T-cell (primary cell): ENCODE measurements at places on chromosomes 6 and 20.

GRCh38 chr6:22668717-22669116 is 99.4 kb downstream of the HDGFL1 start:
- no peak for DNase-seq
- H3K27me3 ChIP-seq, result no peaks in the 10 kb centered on the region
- no peak overlapping the region for H3K4me3 ChIP-seq
- no peaks in the 10 kb centered on the region for H3K36me3 ChIP-seq

DNA sequence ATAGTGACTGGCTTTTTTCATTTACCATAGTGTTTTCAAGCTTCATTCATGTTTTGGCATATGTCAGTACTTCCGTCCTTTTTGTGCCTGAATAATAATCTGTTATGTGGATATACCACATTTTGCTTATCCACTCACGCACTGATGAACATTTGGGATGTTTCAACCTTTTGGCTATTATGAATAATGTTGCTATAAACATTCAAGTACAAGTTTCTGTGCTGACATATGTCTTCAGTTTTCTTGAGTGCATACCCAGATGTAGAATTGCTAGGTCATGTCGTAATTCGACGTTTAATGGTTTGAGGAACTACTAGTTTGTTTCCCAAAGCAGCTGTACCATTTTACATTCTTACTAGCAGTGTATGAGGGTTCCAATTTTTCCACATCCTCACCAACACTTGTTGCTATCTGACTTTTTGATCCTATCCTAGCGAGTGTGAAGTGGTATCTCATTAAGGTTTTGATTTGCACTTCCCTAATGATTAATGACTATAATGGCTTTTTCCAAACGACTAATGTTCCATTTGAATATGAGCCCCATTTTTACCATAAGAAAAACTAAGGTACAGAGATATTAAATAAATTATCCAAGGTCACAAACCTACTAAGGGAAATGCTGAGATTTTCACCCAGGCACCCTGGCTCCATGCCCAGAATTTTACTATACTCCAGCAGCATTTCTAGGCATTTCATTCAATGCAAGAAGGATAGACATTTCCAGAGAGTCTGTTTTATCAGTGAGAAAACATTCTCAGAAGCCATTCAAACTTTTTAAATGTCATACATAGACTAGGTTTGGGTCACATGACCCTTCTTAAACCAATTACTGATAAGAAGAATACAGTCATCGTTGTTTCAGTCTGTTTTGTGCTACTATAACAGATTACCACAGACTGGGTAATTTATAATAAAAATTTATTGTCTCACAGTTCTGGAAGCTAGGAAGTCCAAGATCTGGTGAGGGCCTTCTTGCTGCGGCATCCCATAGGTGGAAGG is 71.1 kb upstream of the RUNX2 start:
- no peak overlapping the region for H3K27ac ChIP-seq
- H3K27me3 ChIP-seq, result no peaks in the 10 kb centered on the region
- no peaks in the 10 kb centered on the region for H3K36me3 ChIP-seq
- DNase-seq, result no peak

- no peaks in the 10 kb centered on the region for H3K27me3 ChIP-seq
- no peak for DNase-seq
- no peaks in the 10 kb centered on the region for H3K36me3 ChIP-seq
- no peak overlapping the region for H3K4me3 ChIP-seq
- H3K4me1 ChIP-seq, result no peaks in the 10 kb centered on the region
Measured at GRCh38 chr20:22418738-22419137, 165.6 kb downstream of the FOXA2 start.

DNA sequence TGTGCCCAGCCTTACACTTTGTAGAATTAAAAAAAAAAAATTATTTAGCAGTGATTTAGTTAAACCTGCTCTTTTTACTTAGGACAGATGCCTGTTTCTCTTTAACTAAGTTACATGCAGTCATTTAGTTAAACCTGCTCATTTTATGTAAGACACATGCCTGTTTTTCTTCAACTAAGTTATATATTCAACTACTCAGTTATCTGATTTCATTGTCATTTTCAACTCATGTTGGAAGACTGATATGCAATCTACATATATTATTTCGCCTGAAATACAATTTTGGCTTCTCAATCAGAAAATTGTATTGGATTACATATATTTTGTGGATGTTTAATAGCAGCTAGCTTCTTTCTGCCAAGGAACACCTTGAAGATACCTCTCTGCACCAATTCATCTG is 171.1 kb downstream of the COL19A1 start:
- no peaks in the 10 kb centered on the region for H3K27me3 ChIP-seq
- no peak overlapping the region for H3K27ac ChIP-seq
- no peaks in the 10 kb centered on the region for H3K36me3 ChIP-seq
- no peak for DNase-seq
- H3K4me1 ChIP-seq, result no peaks in the 10 kb centered on the region

DNA sequence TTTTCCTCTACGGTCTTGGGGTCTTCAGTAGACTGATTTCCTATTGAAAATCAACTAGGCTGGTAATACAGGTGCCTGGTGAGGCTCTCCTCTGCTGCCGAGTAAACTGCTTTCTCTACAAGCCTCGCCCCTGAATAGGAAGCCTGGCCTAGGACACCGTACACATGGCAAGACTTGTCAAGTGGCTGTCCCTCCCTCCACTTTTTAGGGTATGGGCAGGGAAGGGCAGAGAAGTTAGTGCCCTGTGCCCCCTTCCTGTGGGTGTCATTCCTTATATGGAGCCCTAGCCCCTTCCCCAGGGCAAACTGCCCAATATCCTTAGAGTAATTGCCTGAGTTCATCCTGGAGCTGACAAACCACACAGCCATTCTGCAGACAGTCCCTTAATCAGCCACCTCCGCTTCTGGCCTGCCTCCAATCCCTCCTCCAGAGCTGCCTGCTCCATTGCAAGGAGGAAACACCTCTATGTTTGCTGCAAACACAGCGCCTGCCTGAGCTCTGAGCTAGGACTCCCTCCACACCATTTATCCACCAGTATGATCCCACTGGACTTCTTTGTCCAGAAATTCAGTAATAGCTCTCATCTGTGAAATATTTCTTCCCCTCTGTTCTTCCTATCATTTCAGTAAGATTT is 93.1 kb downstream of the CHD6 start:
- DNase-seq, result no peak
- H3K27ac ChIP-seq, result no peak overlapping the region
- H3K36me3 ChIP-seq, result peaks cover 3% of the 10 kb centered on the region
- no peaks in the 10 kb centered on the region for H3K27me3 ChIP-seq

DNA sequence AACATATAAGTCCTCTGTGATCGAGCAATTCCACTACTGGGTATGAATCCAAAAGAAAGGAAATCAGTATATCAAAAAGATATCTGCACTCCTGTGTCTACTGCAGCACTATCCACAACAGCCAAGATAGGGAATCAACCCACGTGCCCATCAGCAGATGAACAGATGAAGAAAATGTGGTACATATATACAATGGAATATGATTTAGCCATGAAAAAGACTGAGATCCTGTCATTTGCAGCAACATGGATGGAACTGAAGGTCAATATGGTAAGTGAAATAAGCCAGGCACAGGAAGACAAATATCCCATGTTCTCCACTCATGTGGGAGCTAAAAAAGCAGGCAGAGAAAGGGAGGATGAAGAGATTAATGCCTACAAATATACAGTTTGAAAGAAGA is 95.7 kb upstream of the POPDC3 start:
- no peak for DNase-seq
- H3K4me1 ChIP-seq, result no peaks in the 10 kb centered on the region
- H3K36me3 ChIP-seq, result peaks cover 11% of the 10 kb centered on the region

DNA sequence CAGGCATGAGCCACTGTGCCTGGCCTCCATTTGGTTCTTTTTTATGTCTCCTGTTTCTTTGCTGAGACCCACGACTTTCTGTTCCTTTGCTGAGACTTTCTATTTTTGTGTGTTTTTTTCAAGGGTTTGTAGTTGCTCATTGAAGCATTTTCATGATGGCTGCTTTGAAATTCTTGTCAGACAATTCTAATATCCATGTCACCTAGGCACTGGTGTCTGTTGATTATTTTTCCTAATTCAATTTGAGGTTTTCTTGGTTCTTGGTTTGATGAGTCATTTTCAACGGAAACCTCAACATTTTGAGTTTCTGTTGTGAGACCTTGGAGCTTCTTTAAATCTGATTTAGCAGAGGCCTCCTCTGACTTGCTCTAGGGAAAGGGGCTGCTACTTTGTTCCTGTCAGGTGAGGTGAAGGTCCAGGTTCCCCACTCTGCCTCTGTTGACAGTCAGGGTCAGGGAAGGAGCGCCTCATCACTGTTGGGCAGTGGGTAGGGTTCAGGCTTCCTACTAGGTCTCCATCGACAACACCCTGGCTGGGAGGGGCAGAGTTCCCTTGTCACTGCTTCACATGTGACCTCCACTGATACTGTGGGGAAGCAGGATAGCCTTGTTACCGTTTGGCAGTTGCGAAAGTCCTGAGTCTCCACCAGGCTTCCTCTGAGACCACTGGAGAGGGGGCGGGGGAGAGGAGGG is 67.2 kb upstream of the RNF24 start:
- no peaks in the 10 kb centered on the region for H3K36me3 ChIP-seq
- H3K27me3 ChIP-seq, result peaks cover 4% of the 10 kb centered on the region
- H3K27ac ChIP-seq, result peak overlapping the region; percentile 86
- peak; percentile 16 for DNase-seq
- H3K4me3 ChIP-seq, result peak overlapping the region; percentile 5

DNA sequence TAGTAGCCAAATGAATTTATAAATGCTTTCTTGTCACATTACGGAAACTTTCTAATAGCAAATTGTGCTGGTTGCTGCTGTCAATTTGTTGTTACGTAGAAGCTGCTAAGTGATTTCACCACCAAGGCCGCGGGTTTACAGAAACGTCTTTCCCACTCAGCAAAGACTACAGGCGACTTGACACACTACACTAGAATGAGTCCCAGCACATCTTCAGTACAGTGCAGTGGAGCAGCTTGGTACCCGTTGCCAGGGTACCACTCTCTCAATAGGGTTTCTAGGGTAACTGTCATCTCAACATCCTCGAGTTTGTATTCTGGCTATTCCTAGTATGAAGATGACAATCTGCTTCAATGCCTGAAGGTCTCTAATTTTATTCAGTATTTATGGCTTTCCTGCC is 22.7 kb upstream of the ZDHHC14 start:
- no peaks in the 10 kb centered on the region for H3K36me3 ChIP-seq
- no peak overlapping the region for H3K27ac ChIP-seq
- no peak for DNase-seq
- no peaks in the 10 kb centered on the region for H3K4me1 ChIP-seq
- H3K4me3 ChIP-seq, result no peak overlapping the region

DNA sequence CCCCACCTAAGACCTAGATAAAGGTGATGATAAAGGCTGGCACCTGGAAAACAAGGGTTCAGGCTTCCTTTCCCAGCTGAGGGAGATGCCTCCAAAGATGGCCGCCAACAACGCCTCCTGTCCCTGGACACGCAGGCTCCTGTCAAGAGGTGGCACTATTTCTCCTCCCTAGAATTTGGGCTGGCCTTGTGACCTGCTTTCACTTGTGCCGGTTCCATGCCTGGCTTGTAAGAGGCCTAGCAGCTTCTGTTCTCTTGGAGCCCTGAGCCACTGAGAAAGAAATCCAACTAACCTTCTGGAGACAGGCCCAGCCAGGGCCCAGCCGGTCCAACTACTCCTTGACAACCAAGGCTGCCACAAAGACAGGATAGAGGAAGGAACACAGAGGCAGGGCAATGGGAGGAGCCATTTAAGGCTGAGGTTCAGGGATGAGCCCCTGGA is 60.2 kb upstream of the RALY start:
- no peaks in the 10 kb centered on the region for H3K4me1 ChIP-seq
- H3K27me3 ChIP-seq, result peaks cover 4% of the 10 kb centered on the region
- no peak overlapping the region for H3K27ac ChIP-seq

DNA sequence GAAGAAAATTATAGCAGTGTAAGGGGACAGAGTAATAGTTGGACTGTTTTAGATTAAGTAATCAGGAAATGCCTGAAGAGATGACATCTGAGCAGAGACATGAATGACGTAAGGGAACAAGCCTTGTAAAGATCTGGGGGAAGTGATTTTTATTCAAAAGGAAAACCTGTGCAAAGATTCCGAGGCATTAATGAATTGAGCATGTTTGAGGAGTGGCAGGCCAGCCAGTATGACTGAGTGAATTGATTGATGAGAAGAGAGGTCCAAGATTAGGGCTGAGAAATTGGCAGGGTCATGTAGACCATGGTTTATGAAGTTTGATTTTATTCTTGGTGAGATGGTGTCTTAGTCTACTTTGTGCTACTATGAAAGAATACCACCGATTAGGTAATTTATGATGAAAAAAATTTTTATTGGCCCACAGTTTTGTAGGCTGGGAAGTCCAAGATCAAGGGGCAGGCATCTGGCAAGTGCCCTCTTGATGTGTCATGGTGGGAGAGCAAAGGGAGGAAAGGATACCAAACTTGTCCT is 95.1 kb downstream of the LIN28B start:
- H3K4me1 ChIP-seq, result no peaks in the 10 kb centered on the region
- no peak for DNase-seq
- H3K36me3 ChIP-seq, result no peaks in the 10 kb centered on the region
- no peak overlapping the region for H3K27ac ChIP-seq

DNA sequence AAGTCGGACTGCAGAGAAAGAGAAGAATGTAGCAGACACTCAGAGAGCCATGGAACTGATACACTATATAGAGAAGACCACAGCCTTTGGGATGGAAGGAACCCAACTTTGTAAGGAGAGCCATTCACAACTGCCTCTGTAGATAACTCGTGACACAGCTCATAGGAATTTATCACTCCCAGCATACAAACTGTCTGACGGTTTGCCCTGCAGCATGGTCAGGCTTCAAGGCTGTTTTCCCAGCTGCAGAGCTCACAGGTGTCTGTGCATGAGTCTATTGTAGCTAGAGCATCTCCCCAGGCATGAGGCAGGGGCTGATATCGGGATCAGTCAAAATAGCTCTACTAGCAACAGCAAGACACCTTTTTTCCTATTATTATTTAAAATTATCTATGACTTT is 130.5 kb upstream of the DTNBP1 start:
- H3K36me3 ChIP-seq, result no peaks in the 10 kb centered on the region
- H3K4me1 ChIP-seq, result no peaks in the 10 kb centered on the region
- no peaks in the 10 kb centered on the region for H3K27me3 ChIP-seq
- H3K27ac ChIP-seq, result no peak overlapping the region
- no peak for DNase-seq
- no peak overlapping the region for H3K4me3 ChIP-seq

GRCh38 chr6:72414657-72415056 is 207.2 kb upstream of the KCNQ5 start:
- H3K4me1 ChIP-seq, result no peaks in the 10 kb centered on the region
- no peak overlapping the region for H3K4me3 ChIP-seq
- no peak overlapping the region for H3K27ac ChIP-seq
- no peaks in the 10 kb centered on the region for H3K36me3 ChIP-seq

DNA sequence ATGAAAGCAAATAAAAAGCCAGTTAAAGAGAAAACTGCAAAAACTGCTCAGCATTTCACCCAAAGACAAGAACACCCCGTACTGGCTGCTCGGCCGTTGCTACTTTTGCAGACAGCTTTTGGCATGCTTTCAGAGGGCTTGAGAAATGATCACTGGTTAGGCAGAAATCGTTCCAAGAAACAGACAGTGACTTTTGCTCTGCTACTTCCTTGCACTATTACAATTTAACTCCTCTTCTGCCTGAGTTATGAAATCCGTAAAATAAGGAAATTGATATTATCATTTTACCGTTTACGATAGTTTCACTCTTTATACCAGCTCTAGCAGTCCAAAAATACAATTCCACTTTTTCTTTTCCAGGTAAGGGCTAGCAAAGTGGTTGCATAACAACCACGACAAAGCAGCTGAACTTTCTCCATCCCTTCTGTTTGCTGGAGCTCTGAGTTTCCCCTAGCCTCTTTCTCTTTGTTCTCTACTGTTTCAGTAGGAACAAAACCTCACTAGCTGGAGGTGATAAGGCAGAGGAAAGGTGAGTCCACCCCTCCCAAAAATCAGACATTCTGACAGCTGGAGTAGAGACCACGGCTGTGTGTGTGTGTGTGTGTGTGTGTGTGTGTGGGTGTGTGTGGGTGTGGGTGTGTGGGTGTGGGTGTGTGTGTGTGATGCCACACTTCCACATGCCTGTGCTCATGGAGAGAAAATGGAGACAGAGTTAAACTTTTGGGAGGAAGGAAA is 191.8 kb upstream of the RREB1 start:
- H3K27me3 ChIP-seq, result peaks cover 17% of the 10 kb centered on the region
- DNase-seq, result no peak
